ENCODE measurements at places on chromosomes 7 and 10. TPM values are rescaled to one million over a fixed set of nuclear protein-coding genes. Genes with fewer than 3 reads are reported as not detected.

OR13A1 gene
- total RNA-seq, result not detected

ABCA13 gene
- total RNA-seq, result 0.36 TPM

PRRT4 gene
- total RNA-seq, result 0.13 TPM

DYNC1I1 gene
- 1.5 TPM for total RNA-seq

DNAJC12 gene
- 4.8 TPM for total RNA-seq

HTRA1 gene
- total RNA-seq, result 591 TPM

ADCY1 gene
- total RNA-seq, result 0.26 TPM

GRID1 gene
- total RNA-seq, result 0.46 TPM
